ENCODE measurements at places on chromosomes 2 and 18.
A peak's percentile ranks its signal among the peaks of the same experiment; 100 is the strongest.

- no peak for DNase-seq
Measured at GRCh38 chr2:32671885-32672533, 44.2 kb downstream of the TTC27 start.

GRCh38 chr2:111238296-111238695 is 117.6 kb downstream of the BCL2L11 start:
- DNase-seq, result no peak

DNA sequence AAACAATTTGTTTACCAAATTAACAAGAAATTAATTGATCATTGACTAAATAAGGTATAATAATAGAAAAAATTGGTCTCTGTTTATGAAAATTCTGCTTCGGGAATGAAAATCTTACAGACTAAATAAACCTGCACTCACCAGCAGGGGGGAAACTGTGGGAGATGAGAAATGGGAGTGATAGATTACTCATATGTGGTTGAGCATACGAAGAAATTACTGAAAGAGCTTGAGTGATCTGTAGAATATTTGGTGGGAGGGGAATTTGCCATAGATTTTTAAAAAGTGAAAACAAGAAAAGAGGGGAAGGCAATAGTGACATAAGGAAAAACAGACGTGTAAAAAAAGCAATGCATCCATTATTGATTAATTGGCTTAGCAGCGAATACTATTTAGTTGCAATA is 2.2 kb downstream of the HMSD start:
- no peak for DNase-seq

GRCh38 chr2:147026664-147027295 is 818.0 kb upstream of the ACVR2A start:
- DNase-seq, result no peak

GRCh38 chr2:241728000-241728399 is 6.4 kb upstream of the D2HGDH start:
- DNase-seq, result no peak

GRCh38 chr2:120203251-120204021 is 19.8 kb downstream of the TMEM185B start:
- DNase-seq, result no peak

GRCh38 chr2:88857274-88857741 is 165.8 kb downstream of the RPIA start:
- no peak for DNase-seq

DNA sequence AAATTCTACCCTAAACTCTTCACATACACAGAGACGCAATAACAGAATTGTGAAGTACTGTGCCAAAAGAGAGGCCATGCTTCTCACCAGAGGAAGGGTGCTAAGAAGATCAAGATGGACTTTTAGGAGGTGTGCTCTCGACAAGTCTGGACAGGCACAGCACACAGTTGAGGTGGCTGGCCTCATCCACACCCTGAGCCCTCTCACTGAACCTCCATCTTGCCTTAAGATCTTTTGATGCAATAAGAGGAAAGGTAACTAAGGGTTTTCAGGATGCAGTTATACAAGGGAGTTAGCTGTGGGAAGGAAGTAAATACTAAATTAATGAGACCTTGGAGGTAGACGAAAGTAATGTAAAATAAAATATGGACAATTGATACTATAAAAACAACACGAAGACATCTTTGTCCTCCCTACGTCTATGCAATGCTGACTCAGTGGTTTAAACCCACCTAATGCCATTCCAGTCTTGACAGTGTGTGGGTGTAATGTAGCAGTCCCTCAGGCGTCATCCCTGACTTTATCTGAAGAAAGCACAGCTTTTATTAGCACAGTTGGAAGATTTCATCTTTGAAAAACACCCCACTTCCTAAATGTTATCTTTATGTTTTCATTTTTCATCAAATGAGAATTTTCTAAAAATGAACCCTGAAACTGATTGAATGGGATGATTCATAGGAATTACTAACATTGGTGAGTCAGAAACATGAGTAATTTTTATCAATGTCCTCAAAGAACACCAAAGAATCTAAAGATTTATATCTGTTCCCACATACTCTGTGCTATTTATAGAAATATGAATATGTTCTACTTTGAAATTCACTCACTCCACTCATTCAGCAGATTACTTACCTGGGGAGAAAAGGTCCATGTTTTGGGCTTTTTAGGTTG is 34.0 kb upstream of the MALL start:
- peak; percentile 91 for DNase-seq

DNA sequence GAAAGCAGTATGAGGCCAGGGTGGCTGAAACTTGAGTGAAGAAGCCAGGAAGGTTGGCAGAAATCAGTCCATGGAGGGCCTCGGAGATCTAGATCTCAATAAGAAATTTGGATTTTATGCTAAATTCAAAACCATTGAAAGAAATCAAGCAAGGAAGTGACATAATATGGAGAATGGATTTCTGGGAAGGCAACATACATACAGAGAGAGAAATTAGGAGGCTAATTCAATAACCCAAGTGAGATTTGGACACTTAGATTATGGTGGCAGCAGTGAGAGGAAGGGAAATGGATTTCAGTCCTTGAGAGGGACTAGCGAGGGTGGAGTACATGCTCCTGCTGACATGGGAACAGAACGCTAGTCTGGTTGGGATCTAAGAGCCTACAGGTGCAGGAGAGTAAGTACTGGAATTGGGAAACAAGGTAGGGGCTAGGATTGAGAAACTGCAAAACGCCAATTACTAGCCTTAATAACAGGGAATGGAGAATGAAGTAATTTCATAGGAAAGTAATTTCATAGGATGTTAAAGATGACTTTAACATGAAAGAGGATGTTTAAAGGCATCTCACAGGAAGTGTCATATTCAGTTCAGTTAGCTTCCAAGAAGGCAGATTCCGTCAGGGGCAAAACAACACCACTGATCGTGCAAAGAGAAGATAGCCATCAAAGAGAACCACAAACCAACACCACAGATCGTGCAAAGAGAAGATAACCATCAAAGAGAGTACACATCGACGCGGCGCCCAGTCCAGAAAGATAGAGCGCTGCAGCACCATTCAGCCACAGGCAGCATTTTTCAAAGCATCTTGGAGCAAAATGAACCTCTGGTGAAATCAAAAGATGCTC is 27.2 kb downstream of the CDKL4 start:
- DNase-seq, result no peak

- DNase-seq, result no peak
Measured at GRCh38 chr2:69773206-69773605, 31.3 kb downstream of the ANXA4 start.

DNA sequence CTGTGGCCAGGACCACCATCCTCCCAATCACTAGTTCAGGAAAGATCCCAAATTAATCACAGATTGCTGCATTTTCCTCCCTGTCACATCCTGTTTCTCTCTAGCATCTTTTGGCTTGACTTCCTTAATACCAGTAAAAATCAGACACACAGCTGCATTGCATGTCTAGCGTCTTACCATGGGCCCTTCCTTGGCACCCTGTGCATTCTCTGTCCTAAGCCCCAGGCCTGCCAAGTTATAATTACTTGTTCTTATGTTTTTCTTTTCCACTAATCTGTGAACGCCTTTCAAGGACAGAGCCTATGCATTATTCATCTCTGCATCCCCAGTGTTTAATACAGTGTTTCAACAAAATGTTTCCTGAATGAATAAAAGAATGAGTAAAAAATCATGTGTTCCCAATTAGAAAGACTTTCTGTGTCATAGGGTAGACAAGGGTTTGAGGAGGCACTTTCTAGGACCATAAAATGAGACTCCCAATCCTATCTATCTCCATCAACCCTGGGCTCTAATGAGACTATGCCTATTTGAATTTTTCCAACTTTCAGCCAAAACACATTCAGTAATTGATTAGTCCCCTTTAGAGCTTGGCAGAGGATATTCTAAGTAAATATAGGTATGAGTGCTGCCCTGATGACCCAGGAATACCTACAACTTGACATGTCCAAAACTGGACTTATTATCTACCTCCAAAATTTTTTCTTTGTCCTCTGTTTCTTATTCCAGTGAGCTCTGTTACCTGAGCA is 10.3 kb upstream of the NT5C1B start:
- DNase-seq, result no peak

DNA sequence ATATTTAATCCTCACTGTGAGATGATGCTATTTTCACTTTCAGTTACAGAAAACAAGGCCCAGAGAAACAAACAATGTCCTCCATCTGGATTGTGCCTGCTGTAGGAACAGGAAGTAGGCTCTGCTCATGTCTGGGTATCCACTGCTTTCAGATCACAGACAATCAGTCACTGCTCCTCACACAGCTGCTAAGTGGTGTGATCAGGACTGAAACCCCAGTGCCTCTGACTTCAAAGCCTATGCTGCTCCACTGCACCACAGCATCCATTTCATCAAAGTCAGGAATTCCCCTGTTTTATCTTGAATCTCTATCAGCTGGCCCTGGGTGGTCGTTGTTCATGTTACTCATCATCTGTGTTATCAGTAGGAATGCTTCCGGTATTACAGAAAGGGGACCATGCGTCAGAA is 303.8 kb upstream of the TRIB2 start:
- no peak for DNase-seq

DNA sequence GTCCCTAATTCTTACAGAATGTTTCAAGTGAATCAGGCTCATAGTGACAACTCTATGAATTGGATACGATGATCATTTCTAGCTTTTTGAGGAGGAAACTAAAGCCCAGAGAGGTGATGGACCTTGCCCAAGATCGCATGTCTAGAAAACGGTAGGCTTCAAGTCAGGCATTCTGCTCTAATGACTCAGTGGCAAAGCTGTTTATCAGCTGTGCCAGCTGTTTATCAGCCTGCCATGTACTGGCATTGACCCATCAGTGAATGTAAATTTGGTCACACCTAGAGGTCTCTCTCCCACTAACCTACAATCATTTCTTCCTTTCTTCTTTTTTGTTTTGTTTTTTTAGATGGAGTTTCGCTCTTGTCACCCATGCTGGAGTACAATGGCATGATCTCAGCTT is 6.1 kb upstream of the DAW1 start:
- no peak for DNase-seq

GRCh38 chr2:123953846-123954245 is 71.2 kb upstream of the CNTNAP5 start:
- DNase-seq, result peak; percentile 17

- DNase-seq, result no peak
Measured at GRCh38 chr2:238940806-238941205, 92.9 kb downstream of the TWIST2 start.

DNA sequence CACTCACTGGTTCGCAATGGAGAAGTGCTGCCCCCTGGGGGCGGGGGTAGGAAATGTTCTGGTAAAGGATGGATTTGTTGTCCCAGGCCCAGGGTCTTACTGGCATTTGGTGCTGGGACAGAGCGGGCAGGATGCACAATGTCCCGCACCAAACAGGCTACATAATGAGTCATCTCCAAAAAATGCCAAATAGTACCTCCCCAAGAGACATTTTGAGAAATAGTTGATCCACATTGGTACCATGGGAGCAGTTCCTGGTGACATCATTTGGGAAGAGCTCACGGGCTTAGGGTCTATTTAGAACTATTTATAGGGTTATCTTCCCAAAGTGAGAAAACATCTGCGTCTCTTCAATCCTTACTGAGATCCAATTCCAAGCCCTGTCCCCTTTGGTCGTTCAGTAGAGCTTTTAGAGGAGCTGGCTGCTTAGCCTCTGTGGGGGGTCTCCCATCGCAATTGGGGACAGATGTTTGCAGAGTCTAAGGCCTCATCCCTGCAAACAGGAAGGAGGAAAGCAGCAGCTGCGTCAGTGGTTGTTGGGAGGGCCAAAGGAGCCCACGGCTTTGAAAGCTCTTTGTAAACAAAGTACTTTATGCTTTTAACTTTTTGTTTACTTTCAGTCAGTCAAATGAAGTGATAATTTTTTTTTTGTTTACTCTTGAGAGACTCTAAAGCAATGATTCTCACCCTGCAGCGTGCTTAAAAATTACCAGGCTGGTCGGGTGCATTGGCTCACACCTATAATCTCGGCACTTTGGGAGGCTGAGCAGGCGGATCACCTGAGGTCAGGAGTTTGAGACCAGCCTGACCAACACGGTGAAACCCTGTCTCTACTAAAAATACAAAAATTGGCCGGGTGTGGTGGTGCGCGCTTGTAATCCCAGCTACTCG is 49.3 kb downstream of the GREB1 start:
- DNase-seq, result no peak

GRCh38 chr18:5294113-5294456 is 1.4 kb downstream of the ZBTB14 start:
- DNase-seq, result no peak

GRCh38 chr18:74081966-74082741 is 65.5 kb downstream of the FBXO15 start:
- no peak for DNase-seq

DNA sequence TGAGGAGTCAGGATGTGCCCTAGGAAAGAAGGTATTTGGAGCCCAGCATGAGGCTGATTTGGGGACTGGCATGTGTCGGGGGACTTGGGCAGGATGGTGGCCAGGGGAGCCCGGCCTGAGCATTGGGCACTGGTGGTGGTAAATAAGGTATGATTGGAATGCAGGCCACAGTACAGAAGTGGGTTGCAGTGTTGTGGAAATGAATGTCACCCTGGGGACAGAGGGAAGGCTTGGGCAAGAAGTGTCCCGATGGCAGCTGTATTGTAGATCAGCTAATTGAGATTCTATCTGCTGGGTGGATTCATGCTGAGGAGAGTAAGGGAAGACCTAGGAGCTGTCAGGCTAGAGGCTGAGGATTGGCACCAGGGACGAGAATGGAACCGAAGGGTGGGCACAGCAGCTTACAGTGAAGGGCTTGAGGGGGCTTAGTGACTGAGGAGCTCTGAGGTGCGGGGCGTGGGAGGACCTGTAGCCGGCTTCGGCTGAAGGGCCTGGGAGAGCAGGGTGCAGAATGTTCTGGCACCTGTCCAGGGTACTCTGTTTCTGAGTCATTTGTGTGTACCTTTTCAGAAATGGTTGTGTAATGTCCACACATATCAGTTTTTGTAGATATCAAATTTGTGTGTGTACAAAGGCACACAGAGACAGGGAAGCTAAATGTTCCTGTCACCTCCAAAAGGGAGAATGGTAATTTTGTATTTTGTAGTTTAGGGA is 170.2 kb downstream of the PRKCE start:
- DNase-seq, result peak; percentile 43

GRCh38 chr2:40274270-40274669 is 177.6 kb downstream of the SLC8A1 start:
- DNase-seq, result no peak

GRCh38 chr2:142914507-142915313 is 37.2 kb downstream of the KYNU start:
- no peak for DNase-seq

GRCh38 chr2:153858250-153858649 is 13.5 kb upstream of the GALNT13 start:
- no peak for DNase-seq

DNA sequence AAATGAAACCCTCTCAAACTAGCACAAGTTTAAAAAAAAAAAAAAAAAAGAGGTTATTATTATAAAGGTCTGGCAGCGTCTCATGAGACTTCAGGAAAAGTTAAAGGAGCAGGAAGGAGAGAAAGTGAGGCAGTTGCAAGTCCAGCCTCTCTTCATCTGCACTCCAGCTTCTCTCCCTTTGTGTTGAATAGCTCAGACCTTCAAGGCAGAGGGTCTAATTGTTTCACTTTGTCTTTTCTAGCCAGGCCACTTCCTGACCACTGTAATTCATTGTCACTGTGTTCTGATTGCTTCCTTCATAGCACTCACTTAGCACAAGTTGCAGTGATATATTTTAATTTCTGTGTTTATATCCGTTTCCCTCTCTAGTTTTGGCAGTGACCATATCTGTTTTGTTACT is 99.9 kb downstream of the SPATS2L start:
- DNase-seq, result no peak

- no peak for DNase-seq
Measured at GRCh38 chr18:48975817-48976649, 25.3 kb upstream of the SMAD7 start.

- DNase-seq, result no peak
Measured at GRCh38 chr2:10215393-10215935, 87.2 kb upstream of the HPCAL1 start.

Data from non-pigmented ciliary epithelial cell (primary cell).